Panc1 (cell line): ENCODE measurements at places on chromosomes 13 and 19. TPM values are rescaled to one million over a fixed set of nuclear protein-coding genes. Genes with fewer than 3 reads are reported as not detected.

DNA sequence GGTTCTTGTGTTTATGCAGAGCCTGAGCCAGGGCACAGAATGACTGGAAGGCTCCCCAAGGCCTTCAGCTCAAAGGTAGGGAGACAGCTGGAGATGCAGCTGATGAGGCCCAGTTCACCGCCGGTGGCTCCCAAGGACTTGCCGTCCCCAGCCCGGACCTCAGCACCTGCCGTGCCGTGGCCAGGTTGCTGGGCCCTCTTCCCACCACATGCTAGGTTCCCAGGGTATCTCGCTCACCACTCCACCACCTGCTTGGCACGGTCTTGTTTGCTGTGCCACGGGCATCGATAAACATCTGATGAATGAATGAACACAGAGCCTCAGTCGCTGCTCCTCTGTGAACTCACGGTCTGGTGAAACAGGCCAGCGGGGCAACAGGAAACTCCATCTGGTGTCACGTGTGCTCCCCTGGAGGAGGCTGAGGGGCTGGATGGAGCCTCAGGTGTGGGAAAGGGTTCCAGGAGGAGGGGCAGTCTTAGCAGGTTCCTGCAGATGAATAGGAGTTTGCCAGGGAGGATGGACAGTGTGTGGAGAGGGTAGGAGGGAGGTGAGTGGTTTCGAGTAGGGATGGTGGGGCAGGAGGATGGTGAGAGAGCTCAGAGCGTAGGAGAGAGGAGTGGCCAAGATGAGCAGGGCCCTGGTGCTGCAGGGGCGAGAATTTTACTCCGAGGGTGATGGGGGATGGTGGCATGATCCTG, 3.6 kb upstream of the KLK14 start:
- DNase-seq, result no peak

Gene ZAR1L
- not detected for total RNA-seq

DNA sequence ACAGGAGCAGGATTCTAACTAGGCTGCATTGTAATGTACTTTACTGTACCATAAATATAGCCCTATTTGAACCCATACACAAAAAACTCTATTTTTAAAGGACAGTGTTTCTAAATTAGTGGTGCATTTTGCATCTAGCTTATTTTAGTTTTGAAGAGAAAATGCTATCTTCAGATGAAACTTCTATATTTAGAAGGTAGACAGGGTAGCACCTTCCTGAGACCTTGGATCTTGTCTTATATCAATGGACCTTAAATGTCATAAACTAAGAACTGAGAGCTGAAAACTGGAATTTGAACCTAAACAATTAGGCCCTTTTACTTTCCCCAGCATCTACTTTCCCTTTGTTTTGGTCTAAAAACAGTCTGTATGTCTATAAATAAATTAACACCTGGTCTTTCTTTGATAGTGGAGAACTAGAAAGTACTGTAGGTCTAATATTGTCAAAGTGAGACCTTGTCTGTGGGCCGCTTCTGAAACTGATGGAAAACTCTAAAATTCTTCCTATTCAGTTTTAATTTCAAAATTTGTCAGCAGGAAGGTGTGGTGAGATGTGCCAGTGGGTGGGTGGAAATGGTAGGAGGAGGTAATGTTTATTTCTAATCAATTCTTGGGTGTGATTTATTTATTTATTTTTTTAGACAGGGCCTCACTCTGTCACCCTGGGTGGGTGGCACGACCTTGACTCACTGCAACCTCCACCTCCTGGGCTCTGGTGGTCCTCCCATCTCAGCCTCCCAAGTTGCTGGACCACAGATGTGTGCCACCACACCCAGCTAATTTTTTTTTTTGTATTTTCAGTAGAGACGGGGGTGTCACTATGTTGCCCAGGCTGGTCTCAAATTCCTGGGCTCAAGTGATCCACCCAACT, 10.1 kb downstream of the COG3 start:
- DNase-seq, result no peak

Gene UGGT2
- total RNA-seq, result 22.9 TPM

Gene SH3GL1
- 57.1 TPM for total RNA-seq

Gene ZNF154
- total RNA-seq, result not detected

DNA sequence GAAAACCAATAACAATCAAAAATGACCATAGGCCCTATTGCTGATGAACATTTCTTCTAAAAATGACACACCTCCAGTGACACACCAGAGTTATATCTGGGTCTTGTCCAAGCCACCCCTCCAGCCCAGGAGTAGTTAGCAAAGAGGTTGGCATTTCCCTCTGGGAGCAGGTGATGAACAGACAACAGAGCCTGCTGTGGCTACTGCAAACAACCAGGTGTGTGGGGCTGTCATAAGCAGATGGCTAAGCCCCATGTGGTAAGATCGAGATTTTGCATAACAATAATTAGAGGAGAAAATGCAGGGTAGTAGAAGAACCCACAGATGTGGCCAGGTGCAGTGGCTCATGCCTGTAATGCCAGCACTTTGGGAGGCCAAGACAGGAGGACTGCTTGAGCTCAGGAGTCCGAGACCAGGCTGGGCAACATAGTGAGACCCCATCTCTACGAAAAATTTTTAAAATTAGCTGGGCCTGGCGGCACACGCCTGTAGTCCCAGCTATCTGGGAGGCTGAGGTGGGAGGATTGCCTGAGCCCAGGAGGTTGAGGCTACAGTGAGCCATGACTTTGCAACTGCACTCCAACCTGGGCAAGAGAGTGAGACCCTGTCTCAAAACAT, 5.0 kb downstream of the XRCC1 start:
- DNase-seq, result no peak

DNA sequence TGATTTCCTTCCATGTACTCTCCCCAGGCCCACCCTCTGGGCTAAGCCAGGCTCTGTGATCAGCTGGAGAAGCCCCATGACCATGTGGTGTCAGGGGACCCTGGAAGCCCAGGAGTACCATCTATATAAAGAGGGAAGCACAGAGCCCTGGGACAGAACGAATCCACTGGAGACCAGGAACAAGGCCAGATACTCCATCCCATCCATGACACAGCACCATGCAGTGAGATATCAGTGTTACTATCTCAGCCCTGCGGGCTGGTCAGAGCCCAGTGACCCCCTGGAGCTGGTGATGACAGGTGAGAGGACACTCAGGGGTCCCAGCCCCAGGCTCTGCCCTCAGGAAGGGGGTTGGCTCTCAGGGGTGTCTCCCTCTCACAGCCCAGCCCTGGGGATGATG, 27.5 kb upstream of the KIR3DL3 start:
- no peak for DNase-seq

GRCh38 chr19:51094696-51095279, 12.1 kb upstream of the KLK14 start:
- no peak for DNase-seq

GRCh38 chr13:113315992-113316391, 19.0 kb downstream of the LAMP1 start:
- no peak for DNase-seq

Gene SH2D3A
- 2.2 TPM for total RNA-seq

Gene SPTBN4
- total RNA-seq, result 1.2 TPM

DNA sequence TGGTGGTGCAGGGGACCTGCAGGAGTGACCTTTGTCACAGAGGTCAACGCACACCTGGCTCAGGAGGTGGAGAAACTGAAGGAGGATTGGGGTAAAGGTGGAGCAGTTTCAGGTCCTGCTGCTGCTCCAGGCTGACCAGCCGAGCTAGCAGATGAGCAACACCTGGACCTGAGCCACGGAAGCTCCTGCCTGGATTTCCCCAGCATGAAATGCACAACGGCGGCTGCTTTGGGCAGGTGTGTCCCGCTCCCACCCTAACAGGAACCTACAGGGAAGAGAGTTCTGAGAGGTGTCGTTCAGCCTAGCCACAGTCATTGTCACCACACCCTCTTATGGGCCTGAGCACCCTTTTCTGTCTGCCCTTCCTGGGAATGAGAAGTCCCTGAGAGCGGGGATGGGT, 15.7 kb upstream of the CD177 start:
- no peak for DNase-seq

DNA sequence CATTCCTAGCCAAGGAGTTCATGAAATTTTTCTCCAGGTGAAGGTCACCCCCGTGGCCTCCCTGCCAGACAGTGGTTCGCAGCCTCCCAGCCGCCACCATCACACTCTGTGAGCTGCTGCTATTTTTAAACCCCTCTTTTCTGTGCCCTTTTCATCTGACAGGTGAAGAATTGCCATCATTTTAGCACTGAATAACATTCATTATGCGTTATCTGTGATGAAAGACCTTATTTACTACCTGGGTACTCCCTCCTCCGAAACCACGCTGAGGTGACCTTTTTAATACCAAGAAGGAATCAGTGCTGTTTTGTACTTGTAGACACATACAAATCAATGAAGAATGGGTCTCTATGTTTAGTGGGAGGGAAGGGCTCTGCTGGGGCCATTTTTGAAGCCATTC, 148.9 kb upstream of the GPR12 start:
- no peak for DNase-seq

DNA sequence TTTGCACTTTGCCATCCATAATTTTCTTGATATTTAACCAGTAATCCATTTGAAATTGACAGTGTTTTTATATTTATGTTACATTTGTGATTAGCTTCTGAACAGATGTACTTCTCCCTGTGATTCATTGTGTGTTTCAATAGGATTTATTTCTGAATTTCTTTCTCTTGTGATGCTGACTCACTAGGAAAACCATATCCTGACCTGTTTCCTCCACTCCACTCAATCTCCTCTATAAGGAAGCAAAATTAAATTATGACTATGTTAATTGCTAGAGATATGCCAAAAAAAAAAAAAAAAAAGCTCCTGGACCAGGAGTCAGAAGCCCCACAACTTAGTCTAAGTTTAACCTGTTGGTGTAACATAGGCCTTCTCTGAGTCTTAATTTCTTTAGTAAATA, 614.6 kb upstream of the SPRY2 start:
- DNase-seq, result no peak

DNA sequence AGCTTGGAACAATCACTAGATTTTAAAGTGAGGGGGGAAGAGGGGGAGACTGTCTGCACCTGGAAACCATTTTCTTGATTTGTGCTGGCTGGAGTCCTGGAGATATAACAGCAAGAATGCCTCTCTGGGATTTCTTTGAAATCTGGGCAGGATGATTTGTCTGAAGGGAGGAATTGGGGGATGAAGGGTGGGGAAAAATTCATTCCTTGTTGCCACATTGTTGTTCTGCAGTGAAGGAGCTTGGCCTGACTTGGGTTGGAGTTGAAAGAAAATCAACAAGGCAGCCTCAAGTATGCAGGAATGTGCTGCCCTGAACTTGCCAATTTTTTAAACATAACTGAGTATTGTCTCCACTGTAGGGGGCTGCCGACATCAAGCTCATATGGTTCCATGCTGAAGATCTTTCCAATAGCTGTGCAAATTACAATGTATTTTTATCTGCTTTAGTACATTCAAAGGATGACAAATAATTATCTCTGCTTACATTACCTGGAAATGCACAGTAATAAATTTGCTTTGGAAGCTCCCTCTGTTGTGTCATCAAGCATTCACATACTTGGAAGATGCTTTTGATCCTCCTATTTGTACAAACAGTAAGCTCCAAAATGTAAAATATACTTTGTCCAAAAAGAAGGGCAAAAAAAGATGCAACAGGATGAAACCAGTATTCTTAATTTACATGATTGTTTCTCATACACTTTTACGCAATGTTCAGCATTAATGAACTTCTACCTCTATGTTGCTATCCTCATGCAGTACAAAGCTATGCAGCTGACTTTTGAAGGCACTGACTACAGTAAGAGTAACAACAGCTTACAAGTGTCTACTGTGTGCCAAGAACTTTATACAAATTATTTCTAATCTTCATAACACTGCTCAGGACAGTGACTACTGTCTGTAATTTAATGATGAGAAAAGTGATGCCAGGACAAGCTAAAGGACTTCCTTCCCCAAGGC, 627.9 kb upstream of the KLF12 start:
- no peak for DNase-seq

Gene SLITRK6
- total RNA-seq, result 3.8 TPM

DNA sequence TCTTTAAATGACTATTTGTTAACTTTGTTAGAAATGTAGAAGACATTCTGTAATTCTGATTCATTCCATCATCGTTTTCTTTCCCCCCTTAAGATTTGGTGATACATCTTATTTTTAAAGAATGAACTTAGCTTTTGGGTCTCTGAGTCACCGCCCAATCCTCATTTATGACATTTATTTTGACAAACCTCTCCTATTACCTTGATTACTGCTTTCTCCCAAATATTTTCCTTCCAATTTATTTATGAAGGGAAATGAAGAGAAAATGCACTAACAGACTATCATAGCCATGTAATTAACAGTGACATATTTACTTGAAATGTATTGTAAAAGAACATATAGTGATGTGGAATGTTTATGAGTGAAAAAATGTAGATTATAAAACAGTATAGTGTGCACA, 241.6 kb downstream of the DCLK1 start:
- no peak for DNase-seq

Gene KLK6
- not detected for total RNA-seq

DNA sequence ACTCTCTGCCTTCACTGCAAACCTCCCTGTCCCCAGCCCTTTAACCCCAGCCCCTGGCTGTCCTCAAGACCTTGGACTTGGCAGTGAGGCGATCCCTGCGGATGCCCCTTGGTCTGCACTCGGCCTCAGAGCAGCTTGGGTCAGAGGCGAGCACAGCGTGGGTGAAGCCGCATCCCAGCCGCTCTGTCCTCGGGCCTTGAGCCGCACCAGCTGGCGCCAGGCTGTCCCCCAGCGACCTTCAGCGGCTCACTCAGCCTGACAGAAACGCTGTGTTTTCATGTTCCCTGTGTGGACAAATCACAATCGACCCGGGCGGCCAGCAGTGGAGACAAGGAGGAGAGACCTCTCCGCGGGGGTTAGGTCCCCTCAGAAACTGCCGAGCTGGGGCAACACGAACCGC, 52.0 kb downstream of the GNG7 start:
- no peak for DNase-seq

Gene SEMA6B
- 5.7 TPM for total RNA-seq
